IMR-90 (cell line): ENCODE measurements at places on chromosomes 13 and 19. TPM values are rescaled to one million over a fixed set of nuclear protein-coding genes. Genes with fewer than 3 reads are reported as not detected.

DNA sequence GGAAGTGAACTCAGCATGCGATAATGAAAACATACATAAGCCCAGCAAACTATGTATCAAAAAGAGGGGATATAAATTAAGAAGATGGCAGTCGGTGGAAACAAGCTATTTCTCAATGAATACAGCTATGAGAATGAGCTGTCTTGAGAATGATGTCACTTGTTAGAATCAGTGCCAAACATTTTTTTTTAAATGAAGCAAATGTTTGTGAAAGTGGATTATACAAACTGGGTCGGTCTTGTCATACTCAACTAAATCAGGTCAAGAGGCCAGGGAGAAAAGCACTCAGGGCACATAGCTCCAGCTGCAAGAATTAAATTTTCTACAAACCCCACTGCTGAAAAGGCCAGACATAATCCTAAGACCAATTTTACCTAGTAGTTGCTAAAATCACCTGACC, 1048.4 kb downstream of the SLITRK1 start:
- DNase-seq: peak; percentile 34

GRCh38 chr13:92984151-92984550, 242.5 kb upstream of the GPC6 start:
- DNase-seq: peak; percentile 56

- DNase-seq: no peak
These were observed 86.9 kb downstream of the TBC1D4 start for GRCh38 chr13:75395066-75395465.

DNA sequence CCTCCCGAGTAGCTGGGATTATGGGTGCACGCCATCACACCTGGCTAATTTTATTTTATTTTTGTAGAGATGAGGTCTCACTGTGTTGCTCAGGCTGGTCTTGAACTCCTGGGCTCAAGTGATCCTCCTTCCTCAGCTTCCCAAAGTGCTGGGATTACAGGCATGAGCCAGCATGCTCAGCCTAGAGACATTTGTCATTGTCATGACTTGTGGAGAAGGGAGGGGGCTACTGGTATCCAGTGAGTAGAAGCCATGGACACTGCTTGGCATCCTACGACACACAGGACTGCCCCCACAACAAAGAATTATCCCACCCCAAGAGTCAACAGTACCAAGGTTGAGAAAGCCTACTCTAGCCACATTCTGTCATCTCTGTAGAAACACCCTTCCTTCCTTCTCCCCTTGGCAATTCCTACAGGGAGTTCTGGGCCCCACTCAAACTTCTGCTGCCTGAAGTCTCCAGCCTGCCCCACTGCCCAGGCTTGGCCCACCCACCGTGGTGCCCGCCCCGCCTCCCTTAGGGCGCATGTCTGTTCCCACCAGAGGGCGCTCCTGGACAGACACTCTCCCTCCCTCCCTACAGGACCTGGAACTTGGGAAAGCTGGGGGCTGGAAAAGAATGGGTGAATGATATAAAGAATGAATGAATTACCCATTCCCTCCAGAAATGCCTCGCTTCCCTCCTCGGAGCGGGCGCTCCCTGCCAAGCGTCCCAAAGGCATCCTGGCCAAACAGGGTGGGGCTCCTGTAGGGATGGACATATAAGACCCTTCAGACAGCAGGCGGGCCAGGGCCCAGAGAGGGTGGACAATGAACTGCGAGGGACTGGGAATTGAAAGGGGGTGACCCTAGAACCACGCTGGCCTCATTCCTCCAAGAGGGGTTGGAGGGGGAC, 5.5 kb upstream of the EMP3 start:
- DNase-seq: peak; percentile 75

DNA sequence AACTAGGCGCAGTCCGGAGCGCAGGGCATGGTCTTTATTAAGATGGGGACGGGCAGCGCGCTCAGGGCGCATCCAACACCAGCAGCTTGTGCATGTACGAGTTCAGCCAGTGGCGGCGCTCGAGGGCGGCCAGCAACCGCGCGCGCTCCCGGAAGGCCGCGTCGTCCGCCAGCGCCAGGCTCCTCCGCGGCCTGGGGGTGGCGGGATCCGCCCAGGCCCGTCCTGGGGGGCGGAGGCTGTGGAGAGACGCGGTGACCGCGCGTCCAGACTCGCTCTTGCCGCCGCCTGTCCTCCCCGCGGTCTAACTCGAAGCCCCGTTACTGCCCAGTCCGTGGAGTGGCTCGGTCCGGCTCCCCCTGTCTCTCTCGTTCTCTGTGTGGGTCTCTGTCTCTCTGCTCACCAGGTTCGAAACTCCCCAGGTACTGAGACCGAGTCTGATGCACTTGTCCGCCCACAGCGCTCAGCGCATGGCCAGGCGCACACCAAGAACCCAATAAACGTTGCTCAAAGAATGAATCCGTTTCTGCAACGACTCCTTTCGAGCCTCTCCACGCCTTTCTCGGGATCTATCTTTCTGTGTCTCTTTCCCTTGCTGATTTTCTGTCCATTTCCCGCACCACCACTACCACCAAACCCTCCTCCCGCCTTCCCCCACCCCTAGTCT, 702 bp downstream of the PTH2 start:
- peak; percentile 17 for DNase-seq

- peak; percentile 99 for DNase-seq
These were observed 164.7 kb downstream of the KATNAL1 start for GRCh38 chr13:30142486-30143211.

GRCh38 chr13:99050983-99051488, 73.2 kb upstream of the DOCK9 start:
- no peak for DNase-seq

- peak; percentile 56 for DNase-seq
These were observed 3.9 kb downstream of the TMEM147 start for GRCh38 chr19:35549174-35549788.

DNA sequence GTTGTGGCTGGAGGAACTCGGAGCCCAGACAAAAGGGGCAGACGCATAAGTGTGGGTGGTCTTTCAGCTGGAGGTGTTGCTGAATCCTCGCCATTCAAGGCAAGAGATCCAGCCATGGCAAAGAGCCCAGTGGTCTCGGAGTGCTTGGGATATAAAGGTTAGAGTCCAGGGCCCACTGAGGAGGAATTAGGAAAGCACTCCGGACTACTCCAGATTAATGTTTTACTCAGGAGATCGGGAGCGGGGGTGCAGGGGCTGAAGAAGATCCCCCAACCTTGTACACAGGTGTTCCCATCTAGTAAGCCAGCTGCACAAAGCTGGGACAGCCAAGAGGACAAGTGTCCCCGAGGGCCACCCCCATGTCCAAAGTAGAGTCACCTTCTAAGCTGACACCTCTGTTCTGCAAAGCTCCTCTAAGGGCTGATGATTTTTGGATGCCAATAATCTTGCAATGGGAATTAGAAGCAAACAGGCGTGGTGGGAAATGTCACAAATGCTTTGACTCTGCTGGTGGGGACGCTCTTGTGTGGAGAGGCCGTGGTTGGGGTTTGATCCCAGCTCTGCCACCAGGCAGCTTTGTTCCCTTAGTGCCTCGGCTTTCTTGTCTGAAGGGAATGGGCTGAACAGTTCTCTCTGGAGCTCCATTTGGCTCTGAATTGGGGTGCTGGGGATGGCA, 194.3 kb upstream of the SOX1 start:
- no peak for DNase-seq

CBY2 gene
- not detected in 2 replicates for total RNA-seq

UNC13A gene
- total RNA-seq: under 0.01 and 0.18 TPM in 2 replicates
